ENCODE measurements at places on chromosomes 6 and 20. TPM values are rescaled to one million over a fixed set of nuclear protein-coding genes. Genes with fewer than 3 reads are reported as not detected.

ADGRF5 gene
- not detected for total RNA-seq

SLCO4A1 gene
- 0.38 TPM for total RNA-seq

IL17F gene
- total RNA-seq, result not detected

WFDC2 gene
- not detected for total RNA-seq

ZSCAN31 gene
- 1.9 TPM for total RNA-seq

CD40 gene
- 7.4 TPM for total RNA-seq

ZSCAN23 gene
- 0.87 TPM for total RNA-seq

HLA-DOB gene
- 1.7 TPM for total RNA-seq

TP53TG5 gene
- total RNA-seq, result not detected

CEP85L gene
- 6.1 TPM for total RNA-seq

KCNB1 gene
- total RNA-seq, result not detected

INSM1 gene
- not detected for total RNA-seq
